ENCODE measurements at places on chromosomes 1 and 21. TPM values are rescaled to one million over a fixed set of nuclear protein-coding genes. Genes with fewer than 3 reads are reported as not detected.

GRCh38 chr1:42184616-42185015 is 20.1 kb upstream of the GUCA2A start:
- DNase-seq, result no peak

DNA sequence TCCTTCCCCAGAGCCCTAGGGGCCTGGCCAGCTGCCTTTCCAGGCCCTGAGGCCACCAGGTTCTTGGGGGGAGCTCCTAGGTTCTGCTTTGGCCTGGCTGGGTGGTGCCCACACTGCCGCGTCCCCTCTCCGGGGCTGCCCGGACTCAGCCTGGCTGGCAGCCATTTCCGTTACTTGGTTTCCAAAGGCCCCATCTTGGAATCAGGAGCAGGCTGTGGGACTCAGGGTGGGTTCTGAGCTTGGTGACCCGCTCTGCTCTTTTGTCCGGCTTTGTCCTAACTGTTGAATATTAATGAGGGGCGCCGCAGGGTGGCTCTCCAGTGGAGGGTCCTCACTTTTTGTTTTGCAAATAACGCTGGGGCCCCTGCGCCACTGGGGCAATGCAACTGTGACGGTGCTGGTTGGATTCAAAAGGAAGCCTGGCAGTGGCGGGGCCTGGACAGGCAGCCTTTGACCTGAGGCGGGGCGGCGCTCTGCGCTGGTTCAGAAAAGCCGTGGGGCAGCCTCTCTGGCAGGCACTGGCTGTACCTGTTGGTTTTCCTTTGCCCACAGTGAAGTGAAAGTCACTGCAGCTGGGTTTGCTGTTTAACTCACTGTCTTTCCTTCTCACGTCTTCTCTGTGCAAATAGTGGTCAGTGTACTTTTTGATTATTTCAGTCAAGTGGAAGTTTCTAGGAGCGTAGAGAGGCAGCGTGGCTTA is 20.2 kb downstream of the SKI start:
- DNase-seq, result peak; percentile 90

- no peak for DNase-seq
Measured at GRCh38 chr21:40847951-40848350, 993 bp upstream of the DSCAM start.

- DNase-seq, result no peak
Measured at GRCh38 chr1:46133181-46133658, 791 bp upstream of the PIK3R3 start.

GRCh38 chr1:26696654-26697430 is 1.0 kb downstream of the ARID1A start:
- DNase-seq, result no peak

ACOT11 gene
- 4.5 TPM for polyA plus RNA-seq

ATP1A4 gene
- polyA plus RNA-seq, result 0.48 TPM
